ENCODE measurements at places on chromosomes 5 and 9. TPM values are rescaled to one million over a fixed set of nuclear protein-coding genes. Genes with fewer than 3 reads are reported as not detected.

EIF4E1B gene
- total RNA-seq: not detected

SLC46A2 gene
- total RNA-seq: not detected

RNF130 gene
- 42.2 TPM for total RNA-seq

IL3 gene
- not detected for total RNA-seq

KCNIP1 gene
- 3.9 TPM for total RNA-seq

TLE1 gene
- 11.3 TPM for total RNA-seq

PLCXD3 gene
- total RNA-seq: under 0.01 TPM

TMOD1 gene
- 3.9 TPM for total RNA-seq

KIF24 gene
- total RNA-seq: 5.8 TPM

IFNA13 gene
- not detected for total RNA-seq

SHOC1 gene
- total RNA-seq: not detected

SCGB3A2 gene
- not detected for total RNA-seq

SEMA5A gene
- total RNA-seq: 0.23 TPM

IRX4 gene
- total RNA-seq: 10.2 TPM

TUT7 gene
- 26.6 TPM for total RNA-seq
